NCI-H1436 treated with DMSO at 0.1 percent for 48 hours (cell line): ENCODE measurements at places on chromosomes 16 and 17.

DNA sequence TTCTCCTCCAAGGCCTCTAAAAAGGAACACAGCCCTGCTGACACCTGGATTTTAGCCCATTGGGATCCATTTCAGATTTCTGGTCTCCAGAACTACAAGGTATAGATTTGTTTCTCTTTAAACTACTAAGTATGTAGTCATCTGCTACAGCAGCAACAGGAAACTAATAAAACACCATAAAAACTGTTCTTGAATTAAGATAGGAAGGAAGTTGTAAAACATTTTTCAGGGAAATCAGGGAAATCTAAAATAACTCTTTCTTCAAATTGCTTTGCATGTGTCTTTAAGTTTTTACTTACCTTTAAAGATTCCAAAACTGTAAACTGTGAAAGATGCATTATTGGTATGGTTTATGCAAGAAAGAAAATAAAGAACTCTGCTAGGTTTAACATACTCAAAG is 407.0 kb upstream of the TOM1L1 start:
- no peak for DNase-seq

DNA sequence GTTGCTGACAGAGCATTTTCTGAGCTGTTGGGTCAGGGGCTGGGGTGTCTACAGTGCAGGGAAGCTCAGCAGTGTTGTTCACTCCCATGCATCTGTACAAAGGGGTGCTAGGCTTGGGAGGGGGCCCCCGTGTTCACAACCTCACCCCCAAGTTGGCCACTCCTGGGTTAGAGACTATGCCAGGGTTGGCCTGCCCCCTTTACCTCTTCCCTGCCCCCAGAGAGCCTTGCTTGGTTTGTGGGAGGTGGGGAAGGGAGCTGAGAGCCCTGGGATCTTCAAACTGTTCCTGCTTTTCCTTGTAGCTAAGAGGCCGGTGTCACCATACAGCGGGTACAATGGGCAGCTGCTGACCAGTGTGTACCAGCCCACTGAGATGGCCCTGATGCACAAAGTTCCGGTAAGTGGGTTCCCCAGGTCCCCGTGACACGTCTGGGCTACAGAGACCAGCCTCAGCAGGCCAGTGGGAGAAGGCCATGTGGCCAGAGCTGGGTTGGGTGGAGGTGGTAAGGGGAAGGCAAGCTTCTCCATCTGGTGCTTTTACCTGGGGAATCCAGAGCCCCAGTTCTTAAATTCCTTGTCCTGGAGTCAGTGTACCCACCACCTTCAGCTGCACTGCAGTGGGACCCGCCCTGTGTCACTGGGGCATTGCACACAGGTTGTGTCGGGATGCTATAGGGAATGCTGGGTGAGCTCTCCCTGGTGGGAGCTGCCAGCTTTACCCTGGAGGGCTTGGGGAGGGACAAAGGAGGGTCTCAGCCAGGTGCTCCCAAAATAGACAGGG is 11.8 kb downstream of the GPRC5C start:
- no peak for DNase-seq

- no peak for DNase-seq
Observed at GRCh38 chr17:82439829-82440365, 10.7 kb downstream of the CYBC1 start.

GRCh38 chr17:81333616-81334368 is 38.7 kb upstream of the SLC38A10 start:
- no peak for DNase-seq

GRCh38 chr17:77177002-77177741 is 36.4 kb downstream of the SEC14L1 start:
- no peak for DNase-seq
